ENCODE measurements at places on chromosomes 2 and 18. TPM values are rescaled to one million over a fixed set of nuclear protein-coding genes. Genes with fewer than 3 reads are reported as not detected.

CLEC4F gene
- polyA plus RNA-seq = not detected

AQP12B gene
- polyA plus RNA-seq = not detected

GRCh38 chr2:207231106-207231865 is 65.5 kb upstream of the KLF7 start:
- DNase-seq = no peak
- H3K36me3 ChIP-seq = no peaks in the 10 kb centered on the region
- peaks cover 3% of the 10 kb centered on the region for H3K4me1 ChIP-seq
- no peak overlapping the region for H3K27ac ChIP-seq
- H3K4me3 ChIP-seq = no peak overlapping the region
- no peaks in the 10 kb centered on the region for H3K27me3 ChIP-seq

- H3K4me1 ChIP-seq = peaks cover 96% of the 10 kb centered on the region
- H3K36me3 ChIP-seq = peaks cover 3% of the 10 kb centered on the region
- H3K27ac ChIP-seq = peak overlapping the region; percentile 12
Observed at GRCh38 chr2:84846041-84846663, 34.7 kb downstream of the TRABD2A start.

Data from CD8-positive, alpha-beta memory T cell (primary cell).